LHCN-M2 (cell line): ENCODE measurements at places on chromosomes 12 and 14. TPM values are rescaled to one million over a fixed set of nuclear protein-coding genes. Genes with fewer than 3 reads are reported as not detected.

GRCh38 chr12:2884810-2885209 is 5.9 kb upstream of the TULP3 start:
- no peak for DNase-seq

The C1S gene
- 14.8 and 26.9 TPM in 2 replicates for total RNA-seq

GRCh38 chr12:111732786-111733185 is 33.9 kb upstream of the ALDH2 start:
- no peak for DNase-seq

The GRIN2B gene
- not detected in 2 replicates for total RNA-seq

- no peak for DNase-seq
Measured at GRCh38 chr14:50608302-50608851, 48.4 kb downstream of the ATL1 start.

DNA sequence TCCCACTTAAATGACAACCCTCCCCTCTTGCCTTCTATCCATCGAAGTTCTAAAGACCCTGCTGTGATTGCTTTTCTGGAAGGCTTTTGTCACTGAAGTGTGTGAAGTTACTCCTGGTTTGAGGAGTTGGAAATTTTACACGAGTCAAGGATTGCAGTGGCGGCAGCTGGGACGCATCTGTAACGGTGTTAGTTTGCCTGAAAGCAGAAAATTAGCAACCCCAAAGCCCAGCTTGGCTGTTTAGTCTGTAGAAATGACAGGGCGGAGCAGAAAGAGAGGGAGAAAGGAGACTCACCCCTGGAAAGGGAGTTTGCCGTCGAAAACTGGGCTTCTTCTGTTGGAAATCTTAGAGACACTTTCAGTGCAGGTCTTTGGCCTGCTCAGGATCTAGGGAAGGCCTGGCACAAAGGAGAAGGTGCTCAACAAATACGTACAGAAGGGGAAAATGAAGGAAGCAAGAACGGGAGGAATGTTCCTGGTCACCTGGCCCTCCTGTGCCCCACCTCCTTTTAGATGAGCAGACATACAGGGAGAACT is 931 bp upstream of the MYF5 start:
- DNase-seq, result peak; percentile 68

DNA sequence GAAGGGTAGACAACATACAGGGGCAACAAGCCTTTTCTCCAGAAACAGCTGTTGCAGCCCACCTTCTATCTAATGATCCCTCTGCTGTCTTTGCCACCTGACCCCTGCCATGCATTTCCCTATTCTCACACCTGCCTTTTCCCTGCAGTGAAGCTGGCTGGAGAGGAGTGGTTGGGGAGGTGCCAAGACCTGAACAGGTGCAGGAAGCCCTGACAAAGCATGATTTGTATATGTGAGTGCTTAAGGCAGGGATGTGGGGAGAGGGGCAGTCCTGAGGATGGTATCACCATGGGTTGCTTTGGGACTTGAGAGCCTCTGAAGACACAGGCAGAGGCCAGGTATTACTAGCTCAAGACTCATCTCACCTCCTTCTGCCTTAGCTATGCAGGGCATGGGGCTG is 2.9 kb upstream of the PFDN5 start:
- no peak for DNase-seq

The KCNH5 gene
- 0.06 TPM in 1 of 2 replicates, not detected in the other for total RNA-seq

- DNase-seq, result no peak
Measured at GRCh38 chr14:76307786-76308780, 67.9 kb upstream of the ESRRB start.

The NOVA1 gene
- 0.77 and 1.3 TPM in 2 replicates for total RNA-seq

DNA sequence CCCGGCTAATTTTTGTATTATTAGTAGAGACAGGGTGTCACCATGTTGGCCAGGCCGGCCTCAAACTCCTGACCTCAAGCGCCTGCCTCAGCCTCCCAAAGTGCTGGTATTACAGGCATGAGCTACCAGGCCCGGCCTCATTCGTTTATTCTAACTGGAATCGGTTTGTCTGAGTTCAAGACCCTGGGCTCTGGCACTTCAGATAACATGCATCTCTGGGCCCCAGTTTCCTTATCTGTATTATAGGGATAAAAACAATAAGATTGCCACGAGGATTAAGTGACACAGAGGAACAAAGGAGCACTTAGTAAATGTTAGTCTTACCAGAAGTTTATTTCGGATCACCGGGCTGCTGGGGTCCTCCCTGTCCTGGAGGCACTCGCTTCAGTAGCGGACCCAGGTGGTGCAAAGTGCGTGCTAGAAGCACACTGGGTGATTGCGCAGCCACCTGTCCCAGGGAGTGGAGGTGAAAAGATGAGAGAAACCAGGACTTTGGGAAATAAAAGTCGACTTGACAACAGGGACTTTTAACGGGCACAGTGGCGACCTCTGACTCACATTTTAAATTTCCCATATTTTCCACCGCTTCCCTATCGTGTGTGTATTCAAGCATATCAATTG is 37.5 kb downstream of the ACACB start:
- no peak for DNase-seq

GRCh38 chr12:64883264-64884163 is 59.1 kb downstream of the TBC1D30 start:
- DNase-seq, result no peak

The NFE2 gene
- total RNA-seq, result 0.06 TPM in 1 of 2 replicates, not detected in the other

DNA sequence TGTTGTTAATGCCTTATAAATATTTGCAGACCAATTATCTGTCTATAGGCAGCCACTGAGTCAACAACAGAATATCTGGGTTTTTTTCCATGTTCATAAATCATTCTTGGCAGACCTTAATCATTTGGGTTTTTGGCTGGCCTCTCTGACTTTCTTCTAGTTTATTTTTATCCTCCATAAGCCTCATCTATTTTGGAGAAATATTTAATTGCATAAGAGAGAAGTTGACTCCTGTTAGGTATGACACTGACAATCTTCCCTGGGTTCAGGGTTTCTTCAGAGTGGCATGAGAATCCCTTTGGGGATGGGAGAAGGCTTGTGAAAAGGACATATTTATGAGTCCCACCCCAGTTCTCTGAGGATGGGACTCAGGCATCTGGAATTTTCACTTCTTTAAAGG is 299.8 kb downstream of the NRXN3 start:
- DNase-seq, result no peak

The CD4 gene
- total RNA-seq, result 0.92 TPM in 1 of 2 replicates, not detected in the other

The CCDC85C gene
- 1.9 and 2.4 TPM in 2 replicates for total RNA-seq
